ENCODE measurements at places on chromosomes 7 and 10.
A peak's percentile ranks its signal among the peaks of the same experiment; 100 is the strongest.

DNA sequence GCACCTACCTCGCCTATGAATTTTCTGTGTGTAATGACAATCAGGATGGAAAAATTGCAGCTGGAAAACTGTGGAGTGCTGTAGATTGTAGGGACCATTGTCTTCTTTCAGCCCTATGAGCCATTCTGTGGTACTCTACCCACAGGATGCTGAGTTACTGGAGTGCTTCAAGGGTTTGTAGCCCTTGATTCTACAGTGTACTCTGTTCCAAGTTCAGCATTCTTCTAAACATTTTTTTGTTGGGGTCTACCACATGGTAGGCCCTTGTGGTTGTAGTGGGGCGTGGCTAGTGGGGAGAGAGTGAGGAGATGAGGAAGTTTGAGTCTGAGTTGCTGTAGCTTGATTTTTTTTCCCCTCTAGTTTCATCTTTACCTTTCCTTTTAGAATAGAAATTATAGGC is 33.5 kb downstream of the REEP3 start:
- DNase-seq = peak; percentile 38

- DNase-seq = no peak
Observed at GRCh38 chr10:123145542-123146012, 2.4 kb upstream of the HMX2 start.

- no peak for DNase-seq
Observed at GRCh38 chr7:129427526-129428045, 6.6 kb upstream of the STRIP2 start.

GRCh38 chr10:97211229-97211628 is 25.5 kb upstream of the SLIT1 start:
- DNase-seq = no peak

DNA sequence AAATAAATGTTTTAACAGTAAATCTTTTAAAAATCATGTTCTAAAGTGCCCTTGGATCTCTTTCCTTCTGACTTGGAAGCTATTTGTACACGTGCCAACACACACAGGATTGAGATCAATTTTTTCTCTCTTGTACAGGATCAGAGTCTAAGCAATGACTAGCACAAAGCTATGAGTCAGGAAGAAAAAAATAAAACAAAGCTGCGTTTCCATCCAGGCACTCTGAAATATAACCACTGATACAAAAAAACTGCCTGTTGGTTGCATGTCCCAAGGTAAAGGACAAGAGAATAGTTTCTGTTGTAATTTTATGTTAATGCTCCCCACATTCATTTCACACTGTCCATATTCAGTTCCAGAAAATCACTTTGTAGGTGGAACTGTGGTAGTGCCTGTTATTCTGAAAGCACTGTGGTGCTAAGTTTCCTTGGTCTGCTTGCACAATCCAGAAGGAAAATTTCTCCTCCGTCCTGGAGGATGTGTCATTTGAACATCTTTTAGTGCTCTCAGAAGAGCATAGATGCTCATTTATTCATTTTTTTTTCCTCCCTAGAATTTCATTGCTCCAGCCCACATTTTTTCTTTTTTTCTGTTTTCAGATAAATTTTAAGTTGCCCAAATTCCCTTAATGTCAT is 113.4 kb downstream of the PLXDC2 start:
- DNase-seq = no peak

GRCh38 chr10:133287832-133288500 is 11.3 kb upstream of the ADAM8 start:
- no peak for DNase-seq

GRCh38 chr7:129671266-129671665 is 59.7 kb downstream of the NRF1 start:
- DNase-seq = no peak

DNA sequence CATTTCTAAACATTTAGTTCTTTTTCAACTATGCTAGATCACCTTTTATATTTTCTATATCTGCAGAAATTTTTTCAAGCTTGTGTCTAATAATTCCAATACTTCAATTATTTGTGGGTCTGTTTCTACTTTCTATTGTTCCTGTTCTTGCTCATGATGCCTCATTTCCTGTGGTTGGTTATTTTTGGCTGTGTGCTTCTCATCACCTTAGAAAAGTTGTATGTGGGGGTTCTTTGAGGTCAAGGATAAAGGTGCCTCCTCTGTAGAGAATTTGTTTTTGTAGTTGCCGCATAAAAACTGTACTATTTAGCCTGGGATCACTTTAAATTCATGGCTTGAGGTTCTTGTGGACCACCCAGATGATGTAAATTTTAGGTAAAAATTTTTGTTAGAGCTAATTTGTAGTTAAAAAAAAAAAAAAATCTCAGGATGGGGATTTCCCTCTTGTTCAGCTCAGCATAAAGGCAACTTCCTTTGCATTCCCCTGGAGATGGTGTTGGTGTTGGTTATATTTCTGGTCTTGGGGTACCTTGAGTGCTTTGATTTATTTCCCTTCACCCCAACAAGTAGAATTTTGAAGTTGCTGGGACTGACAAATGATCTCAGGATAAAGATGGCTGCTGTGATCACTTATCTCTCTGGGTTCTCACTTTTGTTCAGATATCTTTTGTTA is 27.0 kb upstream of the JAZF1 start:
- DNase-seq = no peak

DNA sequence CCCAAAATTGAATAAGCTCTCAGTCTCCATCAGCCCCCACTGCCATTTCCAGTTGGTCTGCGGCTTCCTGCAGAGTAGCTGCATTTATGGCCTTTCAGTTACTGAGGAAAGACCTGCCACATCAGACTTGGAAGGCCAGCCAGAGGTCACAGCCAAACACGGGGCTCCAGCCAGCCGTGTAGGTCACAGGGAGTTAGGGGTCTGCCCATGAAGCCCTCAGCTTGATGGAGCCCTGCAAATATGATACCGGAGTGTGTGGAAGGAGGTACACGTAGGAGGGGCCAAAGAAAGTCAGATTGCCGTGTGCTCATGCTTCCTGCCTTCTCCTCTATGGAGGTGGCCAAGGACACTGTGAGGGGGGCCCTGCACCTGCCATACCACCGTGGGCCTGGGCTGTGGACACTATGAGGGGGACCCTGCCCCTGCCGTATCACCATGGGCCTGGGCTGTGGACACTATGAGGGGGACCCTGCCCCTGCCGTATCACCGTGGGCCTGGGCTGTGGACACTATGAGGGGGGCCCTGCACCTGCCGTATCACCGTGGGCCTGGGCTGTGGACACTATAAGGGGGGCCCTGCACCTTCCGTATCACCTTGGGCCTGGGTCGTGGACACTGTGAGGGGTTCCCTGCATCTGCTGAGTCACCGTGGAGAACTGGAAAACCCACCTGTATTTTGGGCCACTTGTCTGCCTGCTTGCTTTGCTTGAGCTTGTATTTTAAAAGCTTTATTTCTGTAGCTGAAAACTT is 335.7 kb upstream of the SHH start:
- DNase-seq = no peak

GRCh38 chr7:4775848-4776623 is 613 bp downstream of the AP5Z1 start:
- DNase-seq = peak; percentile 55

GRCh38 chr10:44627591-44628354 is 242.9 kb upstream of the CXCL12 start:
- no peak for DNase-seq

- no peak for DNase-seq
Observed at GRCh38 chr10:51076299-51076841, 2.1 kb downstream of the PRKG1 start.

DNA sequence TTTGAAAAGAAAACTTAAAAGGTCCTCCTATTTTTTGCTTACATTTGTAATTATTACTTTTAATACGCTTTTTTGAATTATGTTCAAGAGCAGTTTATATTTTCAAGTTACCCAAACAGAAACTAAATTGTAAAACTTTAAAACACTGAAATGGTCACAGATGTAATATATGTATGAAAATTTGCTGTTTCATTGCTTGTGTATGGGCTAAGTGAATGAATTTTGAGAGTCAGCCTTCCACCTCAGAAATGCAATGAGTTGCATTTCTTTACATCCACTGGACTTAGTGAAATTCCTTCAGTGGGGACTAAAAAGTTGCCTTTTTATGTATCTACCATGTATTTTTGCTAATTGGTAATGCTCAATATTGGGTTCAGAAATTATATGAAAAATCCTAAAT is 1.6 kb downstream of the VPS26A start:
- DNase-seq = no peak
